ENCODE measurements at places on chromosomes 7 and 10.

DNA sequence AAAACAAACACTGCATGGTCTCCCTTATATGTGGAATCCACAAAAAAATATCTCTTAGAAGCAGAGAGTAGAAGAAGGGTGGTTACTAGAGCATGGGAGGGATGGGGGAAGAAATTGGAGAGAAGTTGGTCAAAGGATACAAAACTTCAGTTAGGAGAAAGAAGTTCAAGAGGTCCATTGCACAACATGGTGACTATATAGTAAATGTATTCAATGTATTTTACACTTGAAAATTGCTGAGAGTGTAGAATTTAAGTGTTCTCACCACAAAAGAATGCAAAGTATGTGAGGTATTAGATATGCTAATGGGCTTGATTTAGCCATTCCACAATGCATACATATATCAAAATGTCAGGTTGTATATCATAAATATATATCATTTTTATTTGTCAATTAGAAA, 232.0 kb upstream of the CELF2 start:
- peak; percentile 67 for DNase-seq

DNA sequence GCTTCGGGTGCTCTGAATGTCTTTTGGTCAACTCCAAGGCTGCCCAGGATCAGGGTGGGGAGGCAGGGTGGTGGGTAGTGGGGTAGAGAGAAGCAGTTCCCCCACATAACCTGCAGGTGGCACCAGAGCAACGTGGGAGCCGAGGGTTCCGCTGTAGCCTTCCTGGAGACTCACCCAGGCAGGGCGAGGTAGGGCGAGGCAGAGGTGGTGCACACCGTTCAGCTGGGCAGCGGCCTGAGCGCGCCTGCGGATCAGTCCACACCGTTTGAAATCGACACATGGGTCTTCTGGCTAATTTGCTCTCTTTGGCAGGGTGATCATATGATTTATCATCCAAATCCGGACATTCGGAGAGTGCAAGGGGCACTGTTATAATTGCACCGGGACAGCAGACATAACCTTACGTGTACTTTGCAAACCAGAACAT, 41.4 kb upstream of the MAP3K8 start:
- peak; percentile 42 for DNase-seq

DNA sequence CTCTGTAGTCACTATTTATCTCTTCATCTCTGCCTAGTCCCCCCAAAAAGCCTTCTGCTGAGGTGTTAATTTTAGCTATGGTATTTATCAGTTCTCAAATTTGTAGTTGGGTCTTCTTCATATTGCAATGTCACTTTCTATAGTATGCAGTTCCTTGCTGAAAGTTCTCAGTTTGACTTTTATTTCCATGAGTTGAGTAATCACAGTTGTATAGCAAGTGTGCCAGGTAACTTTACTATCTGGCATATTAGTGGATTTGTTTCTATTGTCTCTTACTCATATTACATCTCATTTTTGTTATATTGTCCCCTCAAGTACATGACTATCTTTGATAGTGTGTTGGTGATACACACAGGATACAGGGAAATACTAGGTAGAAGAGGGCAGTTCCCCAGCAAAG, 152.8 kb downstream of the CUBN start:
- DNase-seq = no peak

GRCh38 chr10:121854809-121855445, 72.9 kb downstream of the ATE1 start:
- DNase-seq = no peak

- no peak for DNase-seq
Observed at GRCh38 chr10:132350391-132350790, 18.4 kb downstream of the LRRC27 start.

GRCh38 chr7:157949711-157950110, 612.9 kb downstream of the DNAJB6 start:
- DNase-seq = no peak

DNA sequence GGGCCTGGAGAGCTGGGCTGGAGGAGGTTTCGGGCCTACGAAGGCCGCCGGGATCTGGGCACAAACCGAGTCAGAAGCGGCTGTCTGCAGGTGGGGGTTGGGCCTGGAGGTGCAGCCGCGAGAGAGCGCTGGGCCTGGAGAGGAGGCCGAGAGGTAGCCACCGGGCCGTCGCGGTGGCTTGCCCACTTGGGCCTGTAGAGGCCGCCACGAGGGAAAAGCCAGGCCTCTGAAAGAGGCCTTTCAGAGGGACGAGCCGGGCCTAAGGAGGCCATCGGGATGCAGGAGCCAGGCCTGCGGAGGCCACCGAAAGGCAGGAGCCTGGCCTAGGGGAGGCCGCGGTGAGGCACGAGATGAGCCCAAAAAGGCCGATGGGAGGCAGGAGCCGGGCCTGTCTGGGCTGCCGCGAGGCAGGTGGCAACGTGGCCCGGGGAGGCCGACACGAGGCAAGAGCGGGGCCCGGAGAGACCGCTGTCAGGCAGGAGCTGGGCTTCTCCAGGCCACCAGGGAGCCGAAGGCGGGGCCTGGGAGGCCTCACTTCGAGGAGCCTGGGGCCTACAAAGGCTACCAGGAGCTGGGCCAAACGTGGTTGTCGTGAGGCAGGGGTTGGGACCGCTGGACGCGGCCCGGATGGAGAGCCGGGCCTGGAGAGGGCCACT, 25.6 kb downstream of the MDH2 start:
- DNase-seq = no peak

GRCh38 chr7:91128683-91129348, 135.4 kb upstream of the FZD1 start:
- peak; percentile 38 for DNase-seq

GRCh38 chr10:20443094-20443493, 454.0 kb downstream of the NEBL start:
- no peak for DNase-seq

- no peak for DNase-seq
Observed at GRCh38 chr7:128931965-128932861, 5.5 kb upstream of the IRF5 start.

DNA sequence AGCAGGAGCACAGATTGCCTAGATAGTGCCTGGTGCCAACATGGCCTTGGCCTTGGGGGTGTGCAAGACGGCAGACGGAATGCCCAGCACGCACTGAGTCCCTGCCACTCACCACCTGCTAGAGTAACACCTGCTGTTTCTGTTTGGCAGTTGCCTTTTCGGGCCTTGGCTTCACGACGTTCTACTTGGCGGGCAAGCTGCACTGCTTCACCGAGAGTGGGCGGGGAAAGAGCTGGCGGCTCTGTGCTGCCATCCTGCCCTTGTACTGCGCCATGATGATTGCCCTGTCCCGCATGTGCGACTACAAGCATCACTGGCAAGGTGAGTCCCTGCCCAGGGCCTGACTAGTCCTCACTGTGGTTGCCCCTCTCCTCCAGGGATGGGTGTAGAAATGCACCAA, 118.0 kb downstream of the PLPP4 start:
- no peak for DNase-seq

GRCh38 chr10:75505840-75506506, 74.5 kb downstream of the LRMDA start:
- DNase-seq = no peak

DNA sequence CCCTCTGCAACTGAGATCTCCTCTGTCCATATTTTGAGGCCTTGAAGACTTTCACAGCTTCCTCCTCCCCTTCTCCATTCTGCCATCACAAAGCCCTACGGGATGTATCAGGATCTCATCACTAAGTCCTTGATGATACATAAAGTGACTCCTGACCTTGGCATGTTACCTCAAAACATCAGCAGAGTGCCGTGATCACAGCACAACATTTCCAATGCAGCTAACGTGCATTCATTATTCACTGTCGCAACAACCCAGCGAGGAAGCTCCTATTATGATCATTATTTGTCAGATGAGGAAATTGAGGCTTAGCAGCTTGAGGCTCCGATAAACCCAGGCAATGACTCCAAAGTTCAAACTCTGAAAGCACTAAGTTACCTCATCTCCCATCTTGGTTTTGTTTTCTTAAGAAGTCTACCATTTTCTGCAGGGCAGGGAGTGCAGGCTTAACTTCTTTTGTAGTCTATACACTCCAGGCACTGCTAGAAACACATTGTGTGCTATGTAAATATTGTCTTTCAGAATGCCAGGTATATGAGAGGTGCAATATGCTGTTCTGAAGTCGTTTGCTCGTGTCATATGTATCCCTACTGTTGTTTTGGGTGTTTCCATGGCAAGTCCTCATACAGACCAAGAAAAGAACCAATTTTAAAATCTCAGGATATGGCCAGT, 80.6 kb upstream of the C1QL3 start:
- DNase-seq = no peak

- DNase-seq = no peak
Observed at GRCh38 chr10:8352171-8353075, 297.9 kb downstream of the GATA3 start.

GRCh38 chr7:126720232-126720631, 532.5 kb downstream of the GRM8 start:
- DNase-seq = no peak

- no peak for DNase-seq
Observed at GRCh38 chr7:138228769-138229168, 152.5 kb downstream of the AKR1D1 start.

DNA sequence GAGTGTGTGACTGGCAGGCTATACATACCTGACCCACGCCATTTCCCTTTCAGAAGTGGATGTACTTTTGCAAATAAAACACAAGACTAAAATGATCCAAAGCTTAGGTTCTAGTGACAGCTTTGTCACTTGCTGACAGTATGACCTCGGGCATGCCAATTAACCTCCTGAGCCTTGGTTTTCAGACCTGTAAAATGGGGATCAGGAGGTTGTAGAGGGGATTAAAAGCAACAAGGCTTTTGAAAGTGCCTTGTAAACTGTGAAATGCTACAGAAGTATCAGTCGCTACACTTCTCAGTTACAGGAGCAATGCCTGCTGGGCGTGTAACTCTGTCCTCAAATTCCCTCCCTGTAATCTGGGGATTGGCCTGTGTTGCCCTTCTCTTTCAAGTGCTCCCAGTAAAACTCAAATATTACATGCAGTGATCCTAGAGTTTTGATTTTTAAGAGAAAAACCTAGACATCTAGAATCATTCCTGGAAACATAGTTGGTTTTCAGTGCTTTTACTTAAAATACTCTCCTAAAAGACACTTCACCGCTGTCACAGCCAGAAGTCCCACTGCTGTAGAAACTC, 8.8 kb upstream of the GRB10 start:
- DNase-seq = no peak

DNA sequence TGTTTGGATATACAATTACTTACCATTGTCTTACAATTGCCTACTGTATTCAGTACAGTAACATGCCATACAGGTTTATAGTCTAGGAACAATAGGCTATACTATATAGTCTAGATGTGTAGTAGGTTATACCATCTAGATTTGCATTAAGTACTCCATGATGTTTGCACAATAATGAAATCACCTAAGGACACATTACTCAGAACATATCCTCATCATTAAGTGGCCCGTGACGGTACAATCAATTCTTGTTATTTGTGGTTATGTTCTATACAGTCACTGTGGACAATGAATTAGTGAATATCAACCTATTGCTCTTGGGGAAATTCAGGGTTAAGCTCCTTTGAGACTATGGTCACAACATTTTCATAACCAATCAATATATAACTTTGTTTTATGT, 75.6 kb downstream of the MICU1 start:
- DNase-seq = no peak

DNA sequence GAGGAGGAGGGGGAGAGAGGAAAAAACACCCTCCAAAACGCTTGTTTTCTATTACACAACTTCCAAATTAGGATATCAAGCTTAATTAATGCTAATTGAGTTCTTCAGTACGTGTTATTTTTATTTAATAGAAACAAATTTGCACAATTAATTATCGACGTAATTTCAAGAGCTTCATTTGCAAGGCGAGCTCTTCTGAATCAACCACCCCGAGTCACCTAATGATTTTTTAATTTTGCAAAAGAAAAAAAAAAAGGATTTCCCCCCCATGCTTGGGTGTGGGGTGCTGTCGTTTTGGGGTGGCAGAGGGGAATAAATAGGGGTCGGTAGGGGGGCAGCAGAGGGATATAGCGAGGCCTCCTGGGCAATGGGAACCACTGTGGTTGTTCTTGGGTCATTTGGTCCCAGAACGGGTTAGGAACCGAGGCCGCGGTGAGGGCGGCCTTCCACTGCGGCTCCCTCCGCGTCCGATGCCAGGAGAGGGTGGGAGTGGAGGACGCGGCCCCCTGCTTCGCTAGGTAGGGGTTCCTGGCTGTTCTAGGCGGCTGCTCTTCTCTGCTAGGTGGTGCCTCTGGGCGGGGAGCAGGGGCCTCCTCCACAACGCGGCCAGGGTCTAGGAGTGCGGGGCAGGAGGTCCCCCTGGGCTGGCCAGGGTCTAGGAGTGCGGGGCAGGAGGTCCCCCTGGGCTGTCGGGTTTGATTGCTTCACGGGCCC, 7.3 kb downstream of the UNCX start:
- DNase-seq = no peak

- peak; percentile 61 for DNase-seq
Observed at GRCh38 chr10:74039561-74040145, 41.7 kb downstream of the VCL start.

GRCh38 chr10:118918116-118918515, 111.4 kb upstream of the NANOS1 start:
- no peak for DNase-seq

- no peak for DNase-seq
Observed at GRCh38 chr10:84719687-84720086, 391.3 kb downstream of the CCSER2 start.

DNA sequence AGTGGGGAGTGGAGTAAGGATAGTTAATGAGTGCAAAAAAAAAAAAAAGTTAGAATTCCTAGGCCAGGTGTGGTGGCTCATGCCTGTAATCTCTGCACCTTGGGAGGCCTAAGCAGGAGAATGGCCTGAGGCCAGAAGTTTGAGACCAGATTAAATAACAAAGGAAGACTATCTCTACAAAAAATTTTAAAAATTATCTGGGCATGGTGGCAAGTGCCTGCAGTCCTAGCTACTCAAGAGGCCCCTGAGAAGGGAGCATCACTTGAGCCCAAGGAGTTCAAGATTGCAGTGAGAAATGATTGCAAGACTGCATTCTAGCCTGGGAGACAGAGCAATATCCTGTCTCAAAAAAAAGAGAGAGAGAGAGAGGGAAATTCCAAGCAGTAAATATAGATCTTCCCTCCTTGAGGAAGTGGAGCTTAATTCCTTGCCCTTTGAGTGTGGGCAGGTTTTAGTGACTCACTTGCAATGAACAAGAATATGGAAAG, 19.5 kb upstream of the CSTF2T start:
- peak; percentile 92 for DNase-seq

GRCh38 chr10:10661176-10661575, 356.5 kb upstream of the CELF2 start:
- peak; percentile 81 for DNase-seq

Measured in IMR-90 (cell line).